Right cardiac atrium (tissue), 5 donors: ENCODE measurements at places on chromosomes 6 and 20. TPM values are rescaled to one million over a fixed set of nuclear protein-coding genes. Genes with fewer than 3 reads are reported as not detected.

DNA sequence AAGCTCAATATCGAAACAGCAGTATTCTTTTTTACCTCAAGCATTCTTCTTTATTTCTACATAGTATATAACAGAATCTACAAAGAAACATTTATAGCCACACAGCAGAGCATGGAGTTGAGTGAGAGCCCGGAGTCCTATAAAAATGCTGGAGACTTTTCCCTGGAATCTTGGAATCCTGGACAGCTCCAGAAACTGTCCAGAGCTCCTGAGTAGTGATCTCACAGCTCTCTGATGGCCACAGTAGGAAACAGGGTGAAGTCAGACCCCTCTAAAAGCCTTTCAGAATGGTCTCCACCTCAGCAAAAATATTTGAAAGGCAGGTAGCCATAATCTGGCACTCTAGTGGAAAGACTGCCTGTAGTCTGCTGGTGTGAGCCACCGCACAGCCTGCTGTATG is 149.3 kb upstream of the STXBP5 start:
- no peak for DNase-seq

DNA sequence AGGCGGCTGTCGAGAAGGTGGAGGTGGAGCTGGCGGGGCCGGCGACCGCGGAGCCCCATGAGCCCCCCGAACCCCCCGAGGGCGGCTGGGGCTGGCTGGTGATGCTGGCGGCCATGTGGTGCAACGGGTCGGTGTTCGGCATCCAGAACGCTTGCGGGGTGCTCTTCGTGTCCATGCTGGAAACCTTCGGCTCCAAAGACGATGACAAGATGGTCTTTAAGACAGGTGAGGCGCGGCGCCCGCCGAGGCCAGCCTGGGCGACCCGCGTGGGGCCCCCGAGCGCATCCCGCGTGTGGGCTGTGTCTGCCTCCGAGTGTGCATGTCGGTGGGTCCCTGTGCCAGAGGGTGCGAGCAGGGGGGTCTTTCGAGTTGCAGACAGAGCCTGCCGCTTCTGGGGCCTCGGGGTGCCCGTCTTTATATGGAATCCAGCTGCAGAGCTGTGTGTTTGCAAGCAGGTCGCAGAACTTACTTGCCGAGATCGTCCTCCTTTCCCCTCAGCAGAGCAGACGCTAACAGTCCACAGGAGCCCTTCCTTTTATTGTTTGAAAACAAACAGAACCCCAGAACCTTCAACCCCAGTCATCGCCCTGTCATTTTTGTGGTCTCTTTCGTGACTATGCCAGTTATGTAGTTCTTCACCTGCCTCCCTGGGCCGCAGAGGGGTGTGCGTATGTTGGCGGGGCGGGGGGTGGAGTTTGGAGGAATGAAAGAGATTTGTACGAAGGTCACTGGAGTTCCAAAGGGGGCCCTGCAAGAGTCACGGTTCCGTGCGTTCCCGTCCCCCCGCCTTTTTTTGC is 766 bp downstream of the SLC16A10 start:
- DNase-seq = peak; percentile 49

DNA sequence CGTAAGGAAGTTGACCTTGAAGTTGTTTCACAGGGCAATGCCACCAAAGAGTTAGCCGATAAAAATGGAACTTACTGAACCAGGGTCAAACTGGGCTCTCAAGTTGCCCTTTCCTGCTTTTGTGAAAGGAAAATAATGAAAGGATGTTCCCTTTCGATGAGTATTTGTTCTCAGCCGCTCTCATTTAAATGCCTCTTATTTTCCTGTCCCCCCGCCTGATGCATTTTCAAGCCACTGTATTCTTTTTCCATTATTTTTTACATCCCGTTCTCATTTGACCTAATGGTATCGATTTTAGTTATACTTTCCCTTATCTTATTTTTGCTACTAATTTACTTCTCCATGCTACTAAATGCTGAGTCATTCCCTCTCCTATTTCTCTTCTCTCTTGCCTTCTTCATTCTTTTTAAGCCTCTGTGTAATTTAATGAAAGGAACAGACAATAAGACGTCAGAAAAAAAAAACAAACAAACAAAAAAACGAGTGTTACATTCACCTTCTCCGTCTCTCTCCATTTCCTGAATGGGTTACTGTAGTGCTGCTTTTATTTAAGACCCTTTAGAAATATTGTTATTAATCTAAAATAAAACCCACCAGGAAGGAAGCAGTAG is 655 bp upstream of the NDUFAF4 start:
- no peak for DNase-seq

DNA sequence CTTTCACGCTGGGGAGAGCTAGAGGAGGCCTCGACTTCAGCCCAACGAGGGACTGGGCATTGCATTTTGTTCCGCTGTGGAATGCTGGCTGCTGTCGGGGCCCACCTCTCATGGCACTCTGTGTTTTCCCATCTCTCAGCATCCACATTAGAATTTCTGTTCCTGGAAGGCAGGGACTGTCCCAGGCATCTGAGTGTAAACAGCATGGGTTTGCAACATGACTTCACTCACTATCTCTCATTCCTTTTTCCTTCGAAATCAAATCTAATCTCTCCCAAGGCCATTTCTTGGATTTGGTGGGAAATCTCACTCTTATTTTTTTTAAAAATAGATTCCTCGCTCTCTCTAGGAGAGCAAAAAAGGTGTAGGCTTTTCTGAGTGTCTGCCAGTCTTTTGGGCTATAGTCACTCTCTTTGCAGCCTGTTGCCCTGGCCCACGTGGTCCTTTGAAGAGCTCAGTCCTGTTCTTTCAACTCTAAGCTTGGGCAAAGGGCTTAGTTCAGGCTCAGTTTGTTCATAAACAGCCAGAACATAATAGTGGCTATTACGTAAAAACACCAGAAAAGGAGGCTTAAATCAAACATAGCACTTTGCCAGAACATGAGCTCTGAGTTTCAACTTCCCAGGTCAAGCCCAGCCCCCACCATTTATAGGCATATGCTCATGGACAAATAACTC is 284.6 kb upstream of the ZFP64 start:
- DNase-seq = no peak

DNA sequence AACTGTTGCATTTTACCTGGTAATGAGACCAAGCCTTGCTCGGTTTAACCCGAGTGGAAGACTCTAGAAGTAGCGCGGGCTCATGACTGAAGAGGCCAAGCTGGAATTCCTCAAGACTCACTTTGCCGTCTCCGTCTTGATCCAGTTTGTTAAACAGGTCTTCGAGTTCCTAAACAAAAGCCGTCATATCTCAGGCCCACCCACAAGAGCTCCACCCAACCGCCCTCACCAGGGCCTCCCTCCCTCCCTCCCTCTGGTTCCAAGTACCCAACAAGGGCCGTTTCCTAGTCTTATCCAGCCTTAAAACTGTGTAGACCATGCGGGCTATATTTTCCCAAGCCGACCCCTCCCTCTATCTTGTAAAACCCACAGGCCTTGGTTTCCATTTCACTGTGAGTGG is 81.4 kb downstream of the NINL start:
- no peak for DNase-seq

DNA sequence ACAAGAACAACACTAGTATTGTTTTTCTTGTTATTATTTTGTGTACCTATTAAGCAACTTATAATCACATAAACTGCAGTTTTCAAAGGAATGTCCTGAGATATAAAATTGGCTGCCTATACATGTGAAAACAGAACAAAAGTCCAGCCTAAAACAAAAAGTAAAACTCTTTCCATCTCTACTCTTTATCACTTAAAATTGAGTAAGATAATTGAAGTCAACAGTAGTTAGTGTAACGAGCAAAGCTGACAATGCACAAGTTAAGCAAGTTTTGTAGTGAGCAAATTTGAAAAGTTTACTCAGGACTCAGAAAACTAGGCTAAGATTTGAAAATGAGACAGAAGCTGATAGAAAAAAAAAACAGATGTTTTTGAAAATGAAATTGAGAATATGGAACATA is 941.4 kb upstream of the MAN1A1 start:
- no peak for DNase-seq

DNA sequence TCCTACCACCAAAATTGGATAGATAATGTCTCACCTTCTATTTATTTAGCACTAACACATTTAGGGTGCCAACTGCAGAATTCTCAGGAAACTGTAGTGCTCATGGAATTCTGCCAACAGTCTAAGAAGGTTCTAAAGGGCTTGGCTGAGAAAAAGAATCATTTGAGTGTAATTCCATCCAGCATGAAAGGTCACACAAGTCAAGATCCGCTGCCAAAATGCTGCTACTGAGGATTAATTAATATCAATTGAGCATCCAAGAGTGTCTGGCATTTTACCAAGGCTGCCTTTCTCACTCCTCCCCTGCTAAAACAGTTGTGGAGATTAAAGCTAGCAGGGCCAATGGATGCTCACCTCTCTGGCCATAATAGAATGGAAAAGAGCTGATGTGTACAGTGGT is 112.7 kb downstream of the FHL5 start:
- no peak for DNase-seq

DNA sequence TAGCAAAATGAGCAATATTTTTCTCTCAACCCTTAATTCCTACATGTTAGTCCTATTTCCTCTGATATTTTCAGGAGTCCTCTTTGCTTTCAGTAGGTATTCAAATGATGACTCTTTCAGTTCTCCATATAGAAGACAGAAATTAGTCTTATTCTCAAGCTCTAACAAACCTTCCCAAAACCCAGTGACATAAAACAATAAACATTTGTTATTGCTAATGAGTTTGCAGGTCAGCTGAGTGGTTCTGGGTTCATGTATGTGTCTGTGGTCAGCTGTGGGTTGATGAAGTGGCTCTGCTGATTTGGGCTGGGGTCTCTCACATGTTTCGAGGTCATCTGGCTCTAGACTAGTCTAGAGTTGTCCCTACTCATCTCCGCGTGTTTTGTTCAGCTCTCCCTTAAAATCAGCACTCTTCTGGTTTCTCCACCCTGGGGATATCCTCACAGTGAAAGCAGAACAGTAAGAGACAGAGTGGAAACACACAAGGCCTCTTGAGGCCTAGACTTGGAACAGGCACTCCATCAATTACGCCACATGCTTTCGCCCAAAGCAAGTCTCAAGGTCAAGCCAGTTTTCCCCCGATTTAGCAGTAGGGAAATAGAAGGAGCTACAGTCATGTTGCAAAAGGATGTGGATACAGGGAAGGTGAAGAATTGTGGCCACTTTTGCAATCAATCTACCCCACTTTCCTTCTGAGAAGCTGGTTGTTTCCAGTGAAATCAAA is 273.0 kb downstream of the PLCB1 start:
- peak; percentile 42 for DNase-seq

LBP gene
- 1.9 TPM for total RNA-seq

GRCh38 chr6:170439366-170440361 is 113.4 kb downstream of the PSMB1 start:
- DNase-seq = no peak

DNA sequence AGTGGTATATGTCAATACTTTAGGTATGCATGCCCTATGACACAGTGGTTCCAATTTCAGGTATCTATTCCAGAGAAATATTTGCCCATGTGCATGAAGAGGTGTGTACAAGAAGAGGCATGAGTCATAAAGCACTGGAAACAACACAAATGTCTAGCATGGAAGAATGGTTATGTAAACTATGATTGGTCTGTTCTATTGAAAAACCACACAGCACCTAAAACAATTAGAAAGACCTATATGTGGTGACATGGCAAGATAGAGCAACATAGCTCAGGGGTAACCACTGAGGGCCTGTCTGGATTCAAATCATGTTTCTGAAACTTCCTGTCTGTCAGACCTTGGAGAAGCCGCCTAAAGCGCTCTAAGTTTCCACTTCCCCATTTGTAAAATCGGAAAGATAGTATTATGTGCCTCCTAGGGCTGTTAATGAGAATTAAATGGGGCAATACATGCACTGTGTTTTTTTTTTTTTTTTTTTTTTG is 76.0 kb upstream of the SHLD1 start:
- no peak for DNase-seq

ZBTB12 gene
- total RNA-seq = 3.0 TPM

TINAG gene
- 0.29 TPM for total RNA-seq

ADGRF4 gene
- 0.85 TPM for total RNA-seq

GRCh38 chr6:108436771-108437170 is 123.9 kb upstream of the FOXO3 start:
- DNase-seq = no peak

DNA sequence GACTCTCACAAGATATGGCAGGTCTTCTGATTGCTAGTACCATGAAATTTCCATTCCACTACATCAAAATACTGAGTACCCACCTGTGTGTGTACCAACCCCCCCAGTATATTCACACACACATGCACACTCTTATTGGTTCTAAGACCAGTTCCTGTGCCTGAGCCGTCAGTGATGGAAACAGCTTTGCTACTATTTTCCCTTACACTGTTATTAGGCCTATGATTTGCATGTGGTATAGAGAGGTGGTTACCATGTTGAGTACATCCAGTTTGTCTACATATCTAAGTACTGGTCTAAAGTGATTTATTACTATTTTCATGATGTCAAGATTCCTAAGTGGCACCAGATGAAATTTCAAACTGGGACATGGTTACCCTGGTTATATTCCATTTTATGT is 459.9 kb downstream of the BCKDHB start:
- no peak for DNase-seq

GRCh38 chr20:45409521-45410272 is 1.6 kb downstream of the DBNDD2 start:
- no peak for DNase-seq

DNA sequence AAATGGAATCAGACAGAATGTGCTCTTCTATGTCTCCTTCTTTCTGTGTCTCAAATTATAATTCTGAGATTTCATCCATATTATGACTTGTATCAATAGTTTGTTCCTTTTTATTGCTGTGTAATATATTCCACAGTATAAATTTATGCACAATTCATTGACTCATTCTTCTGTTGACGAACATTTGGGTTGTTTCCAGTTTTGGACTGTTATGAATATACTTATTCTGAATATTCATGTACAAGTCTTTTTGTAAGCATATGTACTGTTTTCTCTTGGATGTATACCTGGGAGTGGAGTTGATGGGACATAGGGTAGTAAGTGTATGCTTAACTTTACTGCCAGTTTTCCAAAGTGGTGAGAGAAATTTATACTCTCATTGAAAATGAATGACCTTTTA is 28.1 kb upstream of the TRAF3IP2 start:
- DNase-seq = no peak

GRCh38 chr20:61956396-61957342 is 109.0 kb downstream of the TAF4 start:
- DNase-seq = no peak

- DNase-seq = no peak
Observed at GRCh38 chr6:110946498-110946897, 12.0 kb upstream of the GTF3C6 start.

FKBP1C gene
- 0.29 TPM for total RNA-seq

DNA sequence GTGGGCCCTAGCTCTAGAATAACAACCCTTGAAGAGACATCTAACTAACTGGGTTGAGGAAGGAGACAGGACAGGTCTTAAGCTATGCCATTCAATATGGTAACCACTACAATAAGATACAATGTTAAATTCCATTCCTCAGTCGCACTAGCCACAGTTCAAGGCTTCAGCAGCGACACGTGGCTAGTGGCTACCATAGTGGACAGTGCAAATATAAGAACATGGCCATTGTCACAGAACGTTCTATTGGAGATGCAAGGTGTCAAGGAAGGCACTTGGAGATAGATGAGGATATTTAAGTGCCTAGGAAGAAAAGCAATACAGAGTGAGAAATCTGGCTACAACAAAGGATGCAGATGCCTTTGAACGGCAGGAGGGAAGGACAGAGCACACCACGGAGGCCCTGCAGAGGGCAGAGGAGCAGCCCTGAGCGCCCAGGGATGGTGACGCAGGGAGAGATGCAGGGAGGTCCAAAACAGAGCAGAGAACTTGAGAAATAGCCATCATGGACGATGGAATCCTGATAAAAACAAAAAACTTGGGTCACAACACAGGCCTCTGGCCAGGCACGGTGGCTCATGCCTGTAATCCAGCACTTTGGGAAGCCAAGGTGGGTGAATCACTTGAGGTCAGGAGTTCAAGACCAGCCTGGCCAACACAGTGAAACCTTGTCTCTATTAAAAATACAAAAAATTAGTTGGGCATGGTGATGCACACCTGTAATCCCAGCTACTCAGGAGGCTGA is 140.7 kb downstream of the ZMYND8 start:
- DNase-seq = no peak

CNKSR3 gene
- total RNA-seq = 17.8 TPM

CST4 gene
- total RNA-seq = not detected
